ENCODE measurements at places on chromosomes 12 and 14.

DNA sequence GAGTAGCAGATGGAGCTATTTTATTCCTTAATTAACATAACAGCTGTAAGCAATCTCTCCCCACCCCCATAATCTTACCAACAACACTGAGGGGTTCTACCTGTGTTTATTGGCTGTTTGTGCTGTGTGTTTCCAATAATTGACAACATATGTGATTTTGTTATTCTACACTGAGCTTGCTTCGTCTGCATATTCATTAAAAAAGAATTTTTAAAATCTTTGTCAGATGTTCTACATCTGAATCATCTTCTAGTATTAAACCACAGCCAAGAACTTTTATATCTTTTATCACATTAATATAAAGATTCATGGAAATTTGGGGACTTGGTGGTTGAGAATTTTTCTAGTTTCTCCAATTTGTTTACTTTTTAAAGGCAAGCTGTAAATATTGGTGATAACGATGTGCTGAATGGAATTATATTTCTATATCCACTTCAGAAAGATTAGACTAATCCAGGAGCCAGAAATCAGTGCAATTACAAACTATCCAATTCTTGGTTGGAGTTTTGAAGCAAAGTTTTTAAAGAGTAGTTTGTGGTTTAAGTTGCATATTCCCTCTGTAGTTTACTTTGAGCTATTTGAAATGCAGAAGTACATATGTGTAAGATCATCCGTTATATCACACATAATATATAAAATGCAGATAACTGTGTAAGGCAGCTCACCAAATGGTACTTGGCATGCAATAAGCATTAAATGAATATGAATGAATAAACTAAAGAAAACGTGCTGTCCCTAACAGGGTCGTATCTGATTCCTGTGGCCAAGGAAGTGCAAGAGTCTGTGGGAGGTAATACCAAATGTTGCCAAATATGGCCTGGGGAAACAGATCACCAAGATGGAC lies 206.9 kb downstream of the PELI2 start:
- DNase-seq, result no peak

GRCh38 chr14:100239211-100239839 lies 381 bp downstream of the YY1 start:
- DNase-seq, result no peak

- no peak for DNase-seq
Measured at GRCh38 chr12:103442822-103443221, 52.9 kb downstream of the C12orf42 start.

- DNase-seq, result no peak
Measured at GRCh38 chr12:77319166-77319565, 253.8 kb upstream of the E2F7 start.

GRCh38 chr12:5742258-5742657 lies 202.8 kb downstream of the ANO2 start:
- no peak for DNase-seq

- DNase-seq, result peak; percentile 65
Measured at GRCh38 chr12:68481181-68481941, 129.3 kb upstream of the RAP1B start.

DNA sequence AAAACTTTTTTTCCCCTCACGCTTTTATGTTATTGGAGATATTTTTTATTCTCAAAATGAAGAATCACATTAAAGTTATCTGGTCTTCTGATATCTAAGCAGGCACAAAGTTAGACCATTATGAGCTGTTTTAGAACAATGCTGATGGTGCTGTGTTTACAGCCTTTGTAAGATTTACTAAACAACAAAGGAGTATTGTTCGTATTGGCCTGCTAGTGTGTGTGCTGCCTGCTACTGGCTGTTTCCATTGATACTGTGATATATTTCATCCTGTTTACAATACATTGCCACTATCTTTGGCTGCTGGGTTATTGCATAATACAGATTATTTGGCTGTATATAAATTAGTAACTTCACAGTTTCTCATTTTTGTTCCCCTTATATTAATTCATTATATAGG lies 220.8 kb downstream of the ITPR2 start:
- no peak for DNase-seq

GRCh38 chr12:52248541-52249461 lies 15.8 kb downstream of the KRT7 start:
- DNase-seq, result no peak

- DNase-seq, result no peak
Measured at GRCh38 chr12:92690601-92691000, 12.2 kb upstream of the PLEKHG7 start.

- DNase-seq, result no peak
Measured at GRCh38 chr14:38790916-38791315, 312.1 kb downstream of the SEC23A start.

GRCh38 chr14:38951451-38951850 lies 151.6 kb downstream of the SEC23A start:
- DNase-seq, result no peak

- DNase-seq, result no peak
Measured at GRCh38 chr12:122116707-122117535, 38.4 kb downstream of the MLXIP start.

DNA sequence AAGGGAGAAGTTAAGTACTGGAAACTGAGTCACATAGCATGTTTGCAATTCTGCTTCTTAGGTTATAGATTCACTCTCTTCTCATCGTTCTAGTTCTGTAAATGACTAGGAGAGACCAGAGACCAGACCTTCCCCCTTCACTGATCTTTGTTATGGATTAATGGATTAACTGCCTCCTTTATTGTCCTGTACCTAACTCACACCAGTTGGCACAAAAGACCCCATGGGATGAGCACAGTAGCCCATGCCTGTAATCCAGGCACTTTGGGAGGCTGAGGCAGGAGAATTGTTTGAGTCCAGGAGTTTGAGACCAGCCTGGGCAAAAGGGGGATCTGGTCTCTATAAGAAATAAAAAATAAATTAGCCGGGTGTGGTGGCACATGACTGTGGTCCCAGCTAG lies 20.8 kb downstream of the BCAT1 start:
- DNase-seq, result no peak

GRCh38 chr14:102544747-102545460 lies 35.3 kb upstream of the ANKRD9 start:
- no peak for DNase-seq

DNA sequence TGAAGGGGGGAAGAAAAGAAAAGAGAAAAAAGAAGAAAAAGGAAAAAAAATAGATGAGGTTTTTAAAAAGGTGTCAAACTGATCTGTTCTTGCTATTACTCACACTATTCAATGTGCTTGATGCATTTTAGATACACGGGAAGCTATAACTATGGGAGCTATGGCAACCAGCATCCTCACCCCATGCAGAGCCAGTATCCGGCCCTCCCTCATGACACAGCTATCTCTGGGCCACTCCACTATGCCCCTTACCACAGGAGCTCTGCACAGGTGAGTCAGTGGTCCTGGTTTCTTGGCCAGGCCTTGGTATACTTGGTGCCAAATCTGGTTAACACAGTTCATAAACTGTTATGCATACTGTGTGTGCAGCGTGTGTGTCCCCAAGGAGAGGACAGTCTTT lies 24.0 kb upstream of the RIC8B start:
- DNase-seq, result no peak

GRCh38 chr14:103072595-103073366 lies 11.2 kb upstream of the LBHD2 start:
- DNase-seq, result no peak

GRCh38 chr14:74501135-74501614 lies 7.6 kb downstream of the ISCA2 start:
- no peak for DNase-seq

GRCh38 chr12:100348657-100349454 lies 8.0 kb upstream of the SLC17A8 start:
- DNase-seq, result peak; percentile 15

DNA sequence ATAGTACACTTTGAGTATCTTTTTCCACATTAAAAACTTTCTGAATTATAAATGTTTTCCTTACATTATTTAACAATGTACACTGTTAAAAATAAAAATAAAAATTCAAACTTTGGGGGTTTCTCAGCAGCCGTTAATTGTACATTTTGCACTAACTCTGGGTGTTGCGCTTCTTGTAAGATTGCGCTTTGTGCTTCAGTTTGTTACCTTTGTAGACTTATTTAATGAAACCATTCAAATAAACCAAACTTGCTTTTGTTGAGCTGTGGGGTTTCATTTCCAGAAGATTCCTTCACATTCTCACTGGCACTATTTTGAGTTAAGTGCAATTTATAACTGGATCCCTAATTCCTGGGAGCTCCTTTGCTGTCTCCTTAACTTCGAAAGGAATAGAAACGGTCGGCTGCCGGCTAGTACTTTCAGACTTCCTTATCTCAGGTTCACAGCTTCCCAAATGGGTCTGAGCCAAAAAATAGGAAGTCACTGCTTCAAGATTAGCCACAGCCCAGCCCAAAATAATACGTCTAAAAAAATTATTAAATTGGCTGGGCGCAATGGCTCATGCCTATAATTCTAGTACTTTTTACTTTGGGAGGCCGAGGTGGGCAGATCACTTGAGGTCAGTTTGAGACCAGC lies 38.2 kb downstream of the RAD52 start:
- DNase-seq, result no peak

DNA sequence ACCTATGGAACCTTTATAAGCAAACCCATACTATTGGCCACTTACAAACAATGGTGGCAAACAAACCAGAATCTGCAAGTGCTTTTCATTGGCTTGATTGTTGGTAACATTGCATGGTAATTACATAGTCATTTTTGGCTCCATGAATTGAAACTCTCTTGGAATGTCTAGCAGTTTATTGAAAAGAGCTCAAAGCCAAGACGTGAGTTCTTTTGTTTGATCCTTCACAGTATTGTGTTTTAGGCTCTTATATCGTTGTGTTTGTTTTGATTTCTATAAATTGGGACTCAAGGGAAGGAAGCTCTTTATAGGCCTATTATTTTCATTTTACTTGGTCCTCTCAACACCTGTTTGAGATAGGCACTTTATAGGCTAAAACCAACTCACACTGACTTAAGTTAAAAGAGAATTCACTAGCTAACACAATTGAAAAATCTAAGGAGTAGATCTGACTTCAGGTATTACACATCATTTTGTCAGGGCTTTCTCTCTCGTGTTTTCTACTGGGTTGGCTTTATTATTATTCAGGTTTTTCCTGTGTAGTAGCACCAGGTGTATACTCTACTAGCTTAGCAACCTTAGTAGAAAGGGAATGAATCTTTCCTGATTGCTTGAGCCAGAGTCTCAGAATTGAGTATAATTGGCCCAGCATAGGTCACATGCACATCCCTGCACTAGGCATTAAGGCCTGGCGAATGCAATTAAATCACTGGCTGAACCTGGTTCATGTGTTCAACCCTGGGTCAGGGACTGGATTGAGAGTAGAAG lies 341.4 kb downstream of the RAD51B start:
- DNase-seq, result no peak

DNA sequence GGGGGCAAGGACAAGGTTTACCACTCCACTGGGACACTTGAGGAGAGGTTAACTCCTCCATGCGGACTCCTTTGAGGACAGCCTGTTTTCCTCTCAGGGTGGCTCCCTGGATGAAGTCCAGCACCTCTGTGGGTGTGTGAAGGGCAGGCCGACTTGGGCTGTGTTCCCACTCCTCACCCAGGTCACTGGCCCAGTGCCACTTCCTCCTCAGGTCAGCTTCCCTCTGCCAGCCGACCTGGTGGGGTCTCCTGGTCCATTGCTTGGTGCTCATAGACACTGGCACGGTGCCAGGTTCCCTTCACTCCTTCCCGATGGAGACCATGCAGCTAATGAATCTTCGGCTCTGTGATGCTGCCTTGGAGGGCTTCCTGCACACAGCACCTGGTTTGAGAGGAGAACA lies 146.4 kb upstream of the RTL1 start:
- DNase-seq, result no peak

DNA sequence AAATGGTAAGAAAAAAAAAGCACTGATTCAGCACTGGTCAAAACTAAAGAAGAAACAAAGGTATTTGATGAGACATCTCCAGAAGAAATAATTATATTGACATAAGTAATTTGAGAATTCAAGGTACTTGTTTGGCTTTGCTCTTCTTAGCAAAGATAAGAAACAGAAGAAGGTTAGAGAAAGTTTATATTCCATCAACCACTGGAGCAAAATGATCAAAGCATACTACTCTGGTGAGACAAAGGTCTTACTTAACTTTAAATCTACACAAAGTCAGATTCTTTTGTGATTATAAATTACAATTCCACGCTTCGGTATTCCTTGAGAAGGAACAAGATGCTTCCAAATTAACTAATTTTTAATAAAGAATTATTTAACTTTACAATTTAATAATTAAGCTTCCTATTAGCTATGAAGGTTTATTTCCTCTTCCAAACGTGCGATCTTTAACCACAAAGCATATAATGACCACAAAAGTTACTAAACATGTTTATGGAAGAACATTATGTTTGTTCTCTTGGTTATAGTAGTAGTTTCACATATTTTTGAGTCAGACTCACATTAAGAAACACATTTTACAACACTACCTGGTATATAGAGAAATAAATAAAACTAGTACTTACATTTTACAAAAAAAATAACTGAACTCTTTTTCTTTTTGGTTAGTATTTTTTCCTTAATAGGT lies 53.4 kb downstream of the METTL25 start:
- DNase-seq, result no peak

DNA sequence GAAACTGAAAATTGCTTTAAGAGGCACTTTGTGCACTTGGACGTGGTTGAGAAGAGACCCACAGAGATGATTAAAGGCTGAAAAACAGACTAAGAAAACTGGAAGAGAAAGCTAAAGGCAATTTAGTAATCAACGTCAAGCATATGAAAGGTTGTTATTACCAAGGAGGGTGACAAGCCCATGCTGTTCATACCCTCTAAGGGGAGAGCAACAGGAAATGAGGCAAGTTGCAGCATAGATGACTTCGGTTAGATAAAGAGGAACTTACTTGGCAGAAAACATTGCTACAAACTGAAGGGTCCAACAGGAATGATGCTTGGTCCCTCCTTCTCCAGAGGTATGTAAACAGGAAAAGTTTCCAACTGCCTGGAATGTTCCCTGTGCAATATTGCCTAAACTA lies 107.8 kb downstream of the DUSP6 start:
- peak; percentile 80 for DNase-seq

DNA sequence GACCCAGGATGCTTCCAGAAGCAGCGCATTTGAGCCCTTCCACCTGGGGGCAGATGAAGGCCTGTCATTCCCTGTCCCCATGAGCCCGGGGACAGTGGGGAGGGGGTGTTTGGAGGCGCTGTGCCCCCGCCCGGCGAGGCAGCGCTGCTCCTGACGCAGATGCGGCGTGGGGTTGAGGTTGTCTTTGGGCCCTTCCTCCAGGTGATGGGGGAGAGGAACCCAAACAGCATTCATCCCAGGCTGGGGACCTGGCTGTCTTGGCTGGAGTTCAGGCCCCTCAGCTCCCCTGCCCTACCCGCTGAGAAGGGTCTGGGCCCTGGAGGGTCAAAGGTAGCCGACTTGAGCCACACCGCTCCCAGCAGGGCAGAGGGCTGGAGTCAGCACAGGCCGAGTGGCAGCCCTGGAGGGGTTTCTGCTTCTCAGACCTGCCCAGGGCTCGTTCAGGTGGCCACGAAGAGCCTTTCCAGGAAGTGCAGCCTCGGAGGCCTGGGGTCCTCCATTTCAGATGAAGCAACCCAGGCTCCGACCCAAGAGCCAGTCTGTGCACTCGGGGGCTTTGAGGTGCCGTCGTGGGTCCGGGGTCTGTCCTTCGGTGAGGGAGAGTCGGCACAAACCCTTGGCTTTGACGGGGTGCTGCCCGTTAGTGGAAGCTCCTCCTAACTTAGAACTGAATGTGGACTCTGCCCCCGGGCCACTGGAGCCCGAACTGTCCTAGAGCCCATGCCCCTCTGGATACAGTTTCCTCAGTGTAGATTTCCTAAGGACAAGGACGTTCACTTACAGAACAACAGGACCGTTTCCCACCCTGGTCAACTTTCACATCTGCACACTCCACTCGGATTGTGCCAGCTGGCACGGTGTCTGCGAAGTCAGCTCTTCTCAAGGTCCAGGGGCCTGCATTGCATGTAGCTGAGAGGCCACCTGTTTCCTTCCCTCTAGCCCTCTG lies 16.1 kb downstream of the ACADS start:
- no peak for DNase-seq

Measured in MM.1S (cell line).